ENCODE measurements at places on chromosomes 1 and 21.
A peak's percentile ranks its signal among the peaks of the same experiment; 100 is the strongest.

- no peak for DNase-seq
These were observed 114.5 kb downstream of the GRIK1 start for GRCh38 chr21:29825345-29825744.

DNA sequence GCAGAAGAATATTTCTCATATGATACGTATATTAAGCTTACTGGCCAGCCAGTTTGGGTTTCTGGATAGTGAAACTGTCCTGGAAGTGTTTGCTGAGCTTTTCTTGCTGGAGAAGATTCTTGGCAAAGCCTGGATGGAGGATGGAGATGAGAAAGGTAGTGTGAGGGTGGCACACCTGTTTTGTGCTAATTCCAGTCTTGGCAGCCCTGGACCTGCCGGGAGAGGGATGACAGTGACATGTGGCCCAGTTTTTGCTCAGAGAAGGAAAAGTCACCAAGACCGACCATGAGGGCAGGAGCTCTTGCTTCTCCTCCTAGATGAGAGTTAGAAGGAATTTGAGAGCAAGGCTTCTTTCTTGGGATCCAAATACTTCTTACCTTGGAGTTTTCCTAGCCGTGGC, 34.1 kb downstream of the DOP1B start:
- no peak for DNase-seq

GRCh38 chr1:226882631-226883409, 12.4 kb downstream of the PSEN2 start:
- DNase-seq, result no peak

GRCh38 chr1:23553231-23554126, 5.8 kb downstream of the ID3 start:
- no peak for DNase-seq

- no peak for DNase-seq
These were observed 28.0 kb upstream of the GLIS1 start for GRCh38 chr1:53766831-53767405.

DNA sequence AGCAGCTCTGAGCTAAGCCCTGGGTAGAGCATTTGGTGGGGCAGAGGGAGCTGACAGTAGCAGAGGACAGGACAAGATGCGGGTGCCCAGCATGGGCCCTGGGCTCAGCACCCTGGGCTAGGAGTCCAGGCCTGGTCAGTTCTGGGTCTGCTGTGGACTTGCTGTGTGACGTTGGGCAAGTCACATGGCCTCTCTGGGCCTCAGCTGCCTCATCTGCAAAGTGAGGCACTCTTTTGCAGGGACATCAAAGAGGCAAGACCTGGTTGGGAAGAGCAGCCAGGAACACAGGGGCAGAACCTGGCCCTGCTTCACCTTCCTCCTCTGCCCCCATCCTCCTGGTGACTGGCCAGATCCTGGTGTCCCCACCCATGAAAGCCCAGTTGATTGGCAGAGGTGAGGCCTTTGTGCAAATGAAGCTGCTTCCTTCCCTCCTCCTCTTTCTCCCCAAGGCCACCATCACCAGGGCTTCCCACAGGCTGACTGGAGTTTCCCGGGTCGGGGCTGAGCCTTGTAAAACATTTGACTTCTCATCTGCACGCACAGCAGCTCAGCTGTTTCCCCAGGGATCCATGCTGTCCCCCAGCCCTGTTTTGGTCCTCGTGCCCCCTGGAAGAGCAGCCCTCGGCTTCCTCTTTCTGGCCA, 350.5 kb downstream of the MATN1 start:
- DNase-seq, result no peak

DNA sequence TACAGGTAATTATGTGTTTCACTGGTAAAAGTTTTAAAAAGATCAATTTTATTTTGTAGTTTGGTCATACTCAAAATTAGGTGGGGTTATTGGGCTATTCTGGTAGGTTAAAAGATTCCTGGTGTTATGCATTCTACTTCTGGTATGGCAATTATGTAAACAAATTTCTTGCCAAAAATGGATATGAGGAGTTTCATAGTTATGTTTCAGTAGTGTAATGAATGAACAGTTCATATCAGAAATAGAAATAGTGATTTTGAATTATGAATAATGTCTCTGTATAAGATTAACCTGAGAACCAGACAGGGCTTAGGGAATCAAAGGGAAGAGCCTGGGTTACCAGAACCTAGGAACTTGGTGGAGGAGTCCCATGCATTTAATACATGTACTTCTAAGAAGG, 15.9 kb downstream of the ATF6 start:
- no peak for DNase-seq

GRCh38 chr21:16570171-16570570, 840.4 kb downstream of the USP25 start:
- no peak for DNase-seq

GRCh38 chr1:20508411-20508771, 440 bp upstream of the MUL1 start:
- no peak for DNase-seq

GRCh38 chr1:67909776-67910175, 76.5 kb upstream of the GNG12 start:
- DNase-seq, result no peak

DNA sequence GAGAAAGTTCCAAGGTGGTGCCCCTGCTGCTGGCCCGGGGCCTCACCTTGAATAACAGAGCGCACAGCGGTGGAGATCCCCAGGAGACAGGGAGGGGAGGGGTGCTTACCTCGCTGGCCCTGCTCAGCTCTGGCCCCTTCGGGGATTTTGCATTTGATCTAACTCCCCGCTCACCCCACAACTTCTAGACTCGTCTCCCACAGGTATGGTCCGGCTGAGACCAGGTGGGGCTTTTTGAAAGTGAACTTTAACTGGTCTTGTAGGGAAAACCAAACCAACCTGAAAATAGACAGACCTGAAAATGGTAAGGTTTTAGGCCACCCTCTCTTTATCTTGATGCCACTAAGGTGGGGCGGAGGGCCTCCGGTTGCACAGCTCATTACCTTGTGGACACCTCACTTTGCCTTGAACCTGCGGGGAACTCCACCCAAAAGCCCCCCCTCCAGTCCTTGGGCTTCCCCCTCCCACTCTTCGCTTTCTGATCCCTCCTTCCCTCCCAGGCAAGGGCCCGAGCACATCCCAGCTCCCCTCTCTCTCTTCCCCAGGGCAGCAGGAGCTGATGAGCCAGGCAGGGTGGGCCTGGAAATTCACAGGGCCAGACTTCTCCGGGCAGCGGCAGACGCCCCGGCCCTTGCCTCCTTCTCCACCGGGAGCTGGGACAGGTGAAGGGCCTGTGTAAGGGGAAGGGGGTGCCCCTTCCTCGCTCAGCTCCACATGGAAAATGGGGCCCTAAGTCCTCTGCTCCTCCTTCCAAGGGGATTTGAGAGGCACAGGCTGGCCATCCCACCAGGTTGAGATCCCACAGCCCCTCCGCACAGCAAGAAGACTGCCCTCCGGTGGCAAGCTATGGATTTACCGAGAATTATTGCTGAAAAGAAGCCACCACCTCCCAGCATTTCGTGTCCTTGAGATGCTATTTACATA, 16.1 kb downstream of the TNFRSF8 start:
- DNase-seq, result no peak

DNA sequence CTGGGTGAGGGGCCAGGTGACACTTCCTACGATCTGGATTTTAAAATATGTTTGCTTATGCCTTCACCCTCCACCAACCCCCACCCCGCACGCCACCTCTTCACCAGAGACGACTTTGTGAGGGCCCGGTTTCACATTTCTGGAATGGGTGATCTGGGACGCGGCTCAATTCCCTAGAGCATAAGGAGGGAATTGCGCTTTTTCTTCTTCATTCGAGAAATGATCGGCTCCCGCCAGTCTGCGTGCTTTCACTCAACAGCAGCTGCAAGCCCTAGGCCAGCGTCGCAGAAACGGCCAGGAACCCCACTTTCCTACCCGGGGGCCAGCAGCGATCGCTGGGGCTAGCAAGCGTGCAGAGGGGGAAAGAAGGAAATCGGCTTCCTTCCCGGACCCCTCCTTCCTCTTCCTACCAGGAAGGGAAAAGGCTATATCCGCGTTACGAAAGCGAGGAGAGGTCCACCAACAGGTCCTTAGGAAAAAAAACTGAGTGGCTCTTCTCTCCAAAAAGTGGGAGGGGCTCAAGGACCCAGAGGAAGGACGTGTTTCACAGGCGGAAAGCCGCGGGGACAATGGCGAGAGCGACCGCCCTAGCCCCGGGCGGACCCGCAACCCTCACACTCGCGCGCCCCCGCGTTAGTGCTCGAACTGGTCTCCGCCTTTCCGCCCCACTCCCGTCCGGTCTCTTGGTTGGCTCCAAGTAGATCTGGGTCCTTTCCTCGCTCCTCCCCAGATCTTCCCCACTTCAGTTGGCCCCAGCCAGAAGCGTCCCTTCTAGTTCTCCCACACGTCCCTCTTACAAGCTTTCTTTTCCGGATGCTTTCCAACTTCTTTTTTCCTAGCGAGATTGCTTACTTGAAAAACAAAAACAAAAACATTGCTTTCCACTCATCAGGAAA, 1.1 kb upstream of the ADAMTS1 start:
- DNase-seq, result peak; percentile 75

GRCh38 chr1:187877220-187877619, 1048.5 kb downstream of the PLA2G4A start:
- no peak for DNase-seq

GRCh38 chr1:85683292-85684025, 24.8 kb downstream of the ZNHIT6 start:
- DNase-seq, result no peak

DNA sequence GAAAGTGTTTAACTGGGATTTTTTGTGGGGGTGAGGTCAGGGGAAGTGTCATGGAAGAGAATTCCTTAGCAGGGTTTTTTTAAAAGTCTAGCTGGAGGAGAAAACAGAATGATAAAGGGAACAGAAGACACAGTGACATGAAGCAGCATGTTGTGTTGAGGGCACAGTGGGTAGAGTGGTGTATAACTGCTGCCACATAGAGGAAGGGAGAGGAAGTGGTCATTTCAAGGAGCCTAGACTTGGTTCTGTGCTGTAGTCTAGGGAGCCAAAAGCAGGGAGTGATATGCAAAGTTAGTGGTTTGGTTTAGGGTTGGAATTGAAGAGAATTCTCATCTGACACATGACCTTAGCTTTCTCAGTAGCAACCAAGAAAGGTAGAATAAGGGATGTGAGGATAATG, 10.2 kb downstream of the EEIG2 start:
- DNase-seq, result no peak

DNA sequence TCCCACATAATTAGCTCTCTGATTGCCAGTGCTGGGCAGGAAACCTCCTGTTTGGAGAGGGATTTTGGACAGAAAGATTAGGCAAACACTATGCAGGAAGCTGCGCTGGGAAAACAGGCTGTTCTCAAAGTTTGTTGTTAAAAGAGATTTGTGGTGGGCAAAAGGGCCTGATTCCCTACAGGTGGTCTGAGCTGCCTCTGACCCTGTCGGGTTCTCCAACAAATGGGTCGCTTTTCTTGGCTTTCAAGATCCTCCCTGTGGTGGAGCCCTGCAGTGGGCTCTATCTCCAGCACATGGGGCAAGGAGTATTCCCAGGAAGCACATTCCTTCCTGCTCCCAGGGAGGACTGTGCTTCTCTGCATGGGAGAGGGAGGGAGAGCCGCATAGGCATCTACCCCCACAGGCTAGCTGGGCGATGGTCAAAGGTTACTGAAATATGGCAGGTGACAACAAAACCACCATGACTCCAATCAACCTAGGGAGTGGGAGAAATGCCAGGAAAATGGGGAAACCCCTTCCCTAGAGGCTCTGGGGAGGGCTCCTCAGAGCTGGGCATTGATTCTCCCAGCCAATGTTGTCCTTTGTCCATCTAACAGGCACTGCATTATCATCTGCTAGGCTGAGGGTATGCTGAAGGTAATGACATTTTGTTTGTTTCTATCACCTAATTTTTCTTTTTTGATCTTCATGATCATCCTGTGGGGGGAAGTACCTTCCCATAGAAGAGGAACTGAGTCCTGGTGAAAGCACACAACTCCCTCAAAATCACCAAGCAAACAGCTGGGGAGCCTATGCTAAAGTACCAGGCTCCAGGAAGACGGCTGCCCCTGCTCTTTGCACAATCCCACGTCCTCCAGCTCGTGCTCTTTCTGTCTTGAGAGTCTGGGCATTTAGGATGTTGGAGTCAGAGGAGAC, 85.3 kb downstream of the PLXNA2 start:
- DNase-seq, result no peak

DNA sequence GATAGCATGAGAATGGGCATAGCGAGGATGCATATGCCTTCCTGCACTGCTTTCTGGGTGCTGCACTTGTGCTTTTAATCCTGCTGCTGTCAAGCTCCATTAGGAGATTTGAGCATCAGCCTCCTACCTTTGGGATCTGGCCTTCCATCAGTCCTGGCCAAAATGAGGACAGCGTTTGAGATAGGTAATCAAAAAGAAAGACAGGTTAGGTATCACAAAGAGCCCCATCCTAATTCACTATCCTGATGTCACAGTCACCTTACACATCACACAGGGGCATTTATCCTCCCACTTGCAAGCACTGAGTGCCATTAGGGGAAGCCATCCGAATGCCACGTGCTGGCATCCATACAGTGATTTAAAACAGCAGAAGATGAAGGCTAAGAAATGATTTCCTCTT, 13.2 kb upstream of the FAM163A start:
- DNase-seq, result no peak

DNA sequence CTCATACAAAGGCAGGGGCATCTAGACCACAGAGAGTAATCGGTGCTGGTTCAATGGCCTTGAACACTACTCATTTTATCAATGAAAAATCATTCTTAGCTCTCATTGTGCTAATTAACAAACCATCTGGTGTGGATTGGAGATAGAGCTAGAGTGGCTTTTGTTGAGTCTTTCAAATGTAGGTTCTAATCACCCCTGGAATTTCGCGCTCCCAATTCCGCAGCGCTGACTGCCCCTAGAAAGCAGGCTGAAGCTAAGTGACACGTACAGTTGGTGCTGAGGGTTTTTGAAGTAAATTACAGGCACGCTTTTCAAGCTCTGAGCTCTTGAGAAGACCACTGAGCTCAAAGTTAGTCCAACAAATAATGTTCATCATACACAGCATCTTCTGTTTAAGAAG, 31.2 kb upstream of the CA6 start:
- DNase-seq, result no peak

GRCh38 chr1:41681331-41682098, 197.0 kb upstream of the EDN2 start:
- no peak for DNase-seq

- no peak for DNase-seq
These were observed 30.8 kb upstream of the EDARADD start for GRCh38 chr1:236363237-236363636.

GRCh38 chr1:245788269-245788668, 633.5 kb downstream of the KIF26B start:
- DNase-seq, result no peak

DNA sequence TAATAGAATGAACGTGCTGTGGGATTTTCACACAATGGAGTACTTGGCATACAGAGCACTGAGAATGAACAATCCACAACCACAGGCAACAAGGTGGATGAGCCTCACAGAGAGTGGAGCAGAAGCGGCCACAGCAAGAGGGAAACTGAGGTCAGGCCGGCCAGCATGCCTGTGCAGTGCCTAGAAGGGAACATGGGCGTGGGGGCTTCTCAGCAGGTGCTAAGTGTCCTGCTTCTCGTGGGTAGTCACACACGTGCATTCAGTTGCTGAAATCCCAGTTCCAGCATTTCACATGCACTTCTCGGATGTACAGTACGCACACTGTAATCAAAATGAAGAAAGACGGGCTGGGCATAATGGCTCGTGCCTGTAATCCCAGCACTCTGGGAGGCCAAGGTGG, 33.1 kb downstream of the WDR4 start:
- no peak for DNase-seq
